ENCODE measurements at places on chromosomes 11 and 22.

DNA sequence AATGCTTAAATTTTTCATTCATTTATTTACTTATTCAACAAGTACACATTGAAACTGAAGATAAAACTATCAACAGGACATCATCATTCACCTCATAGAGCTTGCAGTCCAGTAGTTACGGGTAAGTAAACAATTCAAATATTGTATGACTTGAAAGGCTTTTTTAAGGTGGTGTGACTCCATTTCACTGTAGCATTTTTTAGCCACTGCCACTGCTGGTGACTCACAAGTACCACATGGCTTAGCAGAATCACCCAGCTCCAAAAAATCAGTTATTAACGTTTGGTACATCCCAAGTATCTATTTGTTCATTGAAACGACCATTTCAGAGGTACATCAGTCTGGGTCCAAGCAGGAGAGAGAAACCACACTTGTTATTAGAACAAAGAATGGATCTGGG lies 427.9 kb upstream of the DDI1 start:
- DNase-seq: no peak

DNA sequence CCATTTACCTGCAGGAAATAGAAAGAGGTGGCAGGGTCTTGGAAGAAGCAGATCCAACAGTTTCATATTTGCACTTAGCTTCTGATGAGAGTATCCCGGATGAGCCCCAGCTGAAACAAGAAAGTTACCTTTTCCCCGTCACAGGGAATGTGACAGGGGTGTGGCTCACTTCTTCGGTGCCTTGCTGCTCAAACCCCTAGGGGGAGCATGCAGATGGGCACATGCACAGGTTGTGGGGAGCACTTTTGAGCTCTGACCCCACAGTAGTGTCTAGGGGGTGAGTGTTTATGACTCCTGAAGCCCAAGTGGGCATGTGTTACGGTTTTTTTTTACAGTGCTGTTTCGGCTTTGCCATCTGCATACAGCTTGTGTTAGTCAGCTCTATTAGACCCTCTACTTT lies 1221.0 kb downstream of the JRKL start:
- no peak for DNase-seq

GRCh38 chr11:37999171-37999570 lies 1401.1 kb upstream of the RAG2 start:
- no peak for DNase-seq

- DNase-seq: no peak
Measured at GRCh38 chr11:118715837-118716260, 36.4 kb upstream of the TREH start.

DNA sequence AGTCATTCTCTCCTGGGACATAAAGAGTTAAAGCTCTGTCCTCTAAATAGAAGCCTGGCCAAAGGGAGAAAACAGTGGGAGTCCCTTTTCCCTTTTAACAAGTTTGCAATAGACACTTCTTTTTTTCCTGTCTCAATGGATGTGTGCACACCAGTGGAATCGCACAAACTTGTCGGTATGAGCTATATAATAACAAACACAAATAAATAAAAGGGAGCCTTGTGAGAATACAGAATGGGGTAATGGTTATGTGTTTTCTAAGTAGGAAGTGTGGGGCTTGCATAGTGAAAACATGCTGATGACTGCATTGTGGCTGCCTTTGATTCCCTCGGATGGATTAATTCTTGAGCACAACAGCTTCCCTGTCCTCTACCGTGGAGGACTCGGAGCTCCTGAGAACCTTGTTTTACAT lies 131.9 kb downstream of the WNT7B start:
- no peak for DNase-seq

- no peak for DNase-seq
Measured at GRCh38 chr22:25232301-25232700, 12.9 kb downstream of the CRYBB2 start.

- no peak for DNase-seq
Measured at GRCh38 chr11:108662700-108663099, 2.2 kb upstream of the DDX10 start.

GRCh38 chr11:41522391-41522790 lies 62.9 kb upstream of the LRRC4C start:
- DNase-seq: no peak
